Suppressor macrophage (primary cell): ENCODE measurements at places on chromosomes 2 and 18.

DNA sequence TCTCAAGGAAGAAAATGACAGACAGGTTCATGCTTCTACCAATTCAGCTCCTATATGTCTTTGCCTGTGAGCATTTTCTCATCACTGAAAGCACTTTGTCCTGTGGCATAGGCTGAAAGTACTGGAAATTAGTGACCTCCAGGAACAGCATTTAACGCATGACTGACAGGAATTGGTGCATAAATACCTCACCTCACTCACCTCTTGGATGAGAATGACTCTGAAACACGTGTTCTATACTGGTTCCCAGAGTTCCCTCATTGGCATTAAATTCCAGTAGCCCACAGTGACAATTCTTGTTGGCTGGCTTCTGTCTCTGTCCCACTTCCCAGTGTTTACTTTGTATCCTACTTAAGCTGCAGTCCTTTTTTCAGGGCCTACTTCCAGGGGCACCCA is 83.4 kb upstream of the MAPRE2 start:
- no peak for DNase-seq

DNA sequence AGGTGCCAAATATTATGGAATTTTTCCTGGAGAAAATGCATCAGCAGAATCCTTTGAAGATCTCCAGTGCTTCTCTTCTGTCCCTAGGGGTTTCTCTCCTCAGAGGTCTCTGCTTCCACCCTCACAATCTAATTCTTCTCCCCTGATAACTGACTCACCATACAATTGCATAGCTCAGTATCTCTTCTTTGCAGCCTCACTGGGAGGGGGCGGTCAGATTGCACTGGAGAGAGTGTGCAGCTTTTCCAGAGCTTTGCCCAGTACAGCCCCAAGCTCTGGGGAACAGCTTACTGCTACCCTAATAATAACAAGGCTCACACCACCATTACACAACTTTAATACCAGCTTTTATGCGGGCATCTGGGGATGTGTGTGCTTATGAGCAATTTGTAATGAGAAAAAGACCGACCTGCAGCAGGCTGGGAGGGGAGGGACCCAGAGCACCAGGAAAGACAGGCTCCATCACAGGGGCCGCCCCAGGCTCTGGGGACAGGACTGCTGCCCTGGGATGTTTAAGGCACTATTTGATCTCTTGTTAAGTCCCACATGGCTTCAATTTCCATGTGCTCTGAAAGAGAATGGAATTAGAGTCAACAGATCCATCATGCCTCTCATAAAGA is 276.6 kb upstream of the SIX2 start:
- no peak for DNase-seq

DNA sequence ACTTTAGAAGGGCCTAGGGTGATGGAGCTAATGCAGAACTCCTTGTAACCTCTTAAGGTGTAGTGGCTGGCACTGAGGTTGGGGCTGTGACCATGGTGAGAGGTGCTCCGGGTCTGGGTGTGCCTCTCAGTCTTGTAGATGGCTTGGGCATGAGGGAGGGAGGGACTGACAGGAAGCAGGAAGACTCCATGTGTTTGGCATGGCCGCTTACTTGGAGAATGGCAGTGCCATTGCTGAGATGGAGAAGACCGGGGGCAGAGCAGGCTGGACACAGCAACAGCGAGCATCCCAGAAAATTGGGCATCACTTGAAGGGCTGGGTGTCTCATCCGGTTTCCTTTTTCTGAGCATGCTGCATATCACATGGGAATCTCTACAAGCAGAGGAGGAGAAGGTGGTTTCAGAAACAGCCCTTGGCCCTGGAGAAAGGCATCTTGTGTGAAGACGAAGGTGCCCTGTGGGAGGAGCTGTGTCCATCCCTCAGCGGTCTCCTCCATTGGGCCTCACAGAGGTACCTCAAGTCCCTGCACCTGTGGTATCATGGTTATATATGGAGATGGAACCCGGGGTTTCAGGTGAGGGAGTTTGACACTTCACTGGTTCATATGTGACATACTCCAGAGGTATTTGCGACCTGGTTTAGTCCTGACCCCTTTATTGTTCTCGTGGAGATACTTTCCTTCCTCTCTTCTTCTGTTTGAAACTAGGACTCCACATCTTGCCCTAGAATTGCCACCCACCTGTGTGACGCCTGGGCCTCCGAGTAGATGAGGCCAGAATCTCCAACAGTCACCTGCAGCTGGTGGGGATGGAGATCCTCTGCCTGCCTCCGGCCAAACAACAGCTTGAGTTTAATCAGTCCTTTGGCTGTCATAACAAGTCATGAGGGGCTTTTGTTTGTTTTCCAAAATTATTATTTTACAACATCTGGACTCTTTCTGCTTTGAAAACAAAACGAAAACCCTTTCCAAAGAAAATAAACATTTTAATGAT is 45.6 kb downstream of the INPP4A start:
- DNase-seq = no peak

- DNase-seq = no peak
These were observed 45.9 kb downstream of the MARCO start for GRCh38 chr2:118987886-118988285.

DNA sequence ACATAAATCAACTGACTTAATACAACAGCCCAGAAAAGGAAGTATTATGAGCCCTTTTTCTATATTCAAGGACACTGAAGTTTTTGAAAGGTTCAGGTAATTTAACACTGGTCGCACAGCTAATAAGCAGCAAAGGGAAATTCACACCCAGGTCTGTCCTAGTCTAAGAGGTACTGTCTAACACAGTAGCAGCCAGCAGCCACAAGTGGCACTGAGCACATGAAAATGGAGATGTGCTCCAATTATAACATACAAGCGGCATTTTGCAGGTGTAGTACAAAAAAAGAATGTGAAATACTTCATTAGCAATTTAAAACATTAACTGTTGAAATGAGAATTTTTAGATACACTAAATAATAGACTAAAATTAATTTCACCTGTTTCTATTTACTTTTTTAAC is 23.4 kb downstream of the SPRED2 start:
- DNase-seq = no peak

DNA sequence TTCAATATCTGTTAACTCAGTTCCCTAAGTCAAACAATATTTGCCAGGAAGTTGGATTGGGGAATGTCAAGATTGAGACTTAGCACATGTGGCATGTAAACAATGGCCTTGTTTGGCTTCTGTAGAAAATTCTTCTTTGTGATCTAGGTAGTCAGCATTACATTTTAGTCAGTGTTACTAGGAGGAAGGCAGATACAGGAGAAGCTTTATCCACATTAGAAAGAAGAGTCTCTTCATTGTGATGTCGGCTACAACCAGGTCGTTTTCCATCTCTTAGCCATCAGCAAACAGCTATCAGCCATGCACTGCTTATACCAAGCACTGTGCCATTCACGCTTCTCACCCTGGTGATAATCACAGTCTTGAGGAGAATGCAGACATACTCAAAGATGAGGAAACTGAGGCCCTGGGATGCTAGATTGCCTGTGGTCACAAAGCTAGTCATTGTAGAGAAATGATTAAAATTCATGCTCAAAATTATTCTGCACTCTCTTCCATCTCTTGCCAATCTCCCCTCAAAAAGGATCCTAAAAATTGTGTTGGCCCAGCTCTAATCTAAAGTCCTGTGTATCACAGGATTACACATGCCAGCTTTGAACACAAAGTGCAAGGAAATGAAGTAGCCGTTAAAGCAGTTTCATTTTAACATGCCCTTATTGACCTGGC is 3.2 kb downstream of the GALNT5 start:
- no peak for DNase-seq

GRCh38 chr2:46982351-46983064 is 66.9 kb upstream of the MCFD2 start:
- DNase-seq = no peak

- no peak for DNase-seq
These were observed 384.4 kb downstream of the EIPR1 start for GRCh38 chr2:2993172-2993692.

- DNase-seq = no peak
These were observed 30.4 kb downstream of the KLF7 start for GRCh38 chr2:207135340-207135739.

DNA sequence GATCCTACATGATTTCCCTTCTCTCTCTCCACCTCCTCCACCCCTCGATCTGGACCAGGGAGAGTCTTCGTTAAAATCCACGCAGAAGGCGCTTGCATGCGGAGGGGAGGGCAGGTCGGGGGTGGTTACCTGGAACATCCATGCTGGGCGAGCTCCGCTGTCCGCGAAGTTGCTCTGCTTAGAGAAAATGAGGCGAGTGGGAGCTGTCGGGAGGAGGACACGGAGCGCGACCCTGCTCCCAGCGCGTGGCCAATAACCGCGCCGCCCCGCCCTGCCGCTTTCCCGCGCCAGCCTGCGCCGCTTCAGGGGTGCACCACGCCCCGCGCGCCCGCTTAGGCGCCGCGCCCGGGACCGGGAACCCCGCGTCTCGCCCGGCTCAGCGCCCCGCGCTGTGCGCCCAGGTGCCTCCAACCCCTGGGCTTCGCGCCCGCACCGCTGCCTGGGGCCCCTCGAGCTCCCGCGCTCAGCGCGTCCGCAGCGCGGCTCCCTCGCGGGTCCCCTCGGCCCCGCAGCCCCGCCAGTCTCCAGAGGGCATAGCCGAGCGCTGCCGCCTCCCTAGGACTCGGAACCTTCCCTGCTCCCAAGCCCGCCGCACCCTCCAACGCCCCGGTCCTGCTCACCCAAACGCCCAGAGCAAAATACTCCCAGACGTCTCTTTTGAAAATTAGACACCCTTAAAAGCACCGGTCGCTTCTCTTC is 636 bp downstream of the CBLN2 start:
- DNase-seq = no peak

GRCh38 chr18:64027931-64028695 is 58.2 kb downstream of the SERPINB8 start:
- no peak for DNase-seq

DNA sequence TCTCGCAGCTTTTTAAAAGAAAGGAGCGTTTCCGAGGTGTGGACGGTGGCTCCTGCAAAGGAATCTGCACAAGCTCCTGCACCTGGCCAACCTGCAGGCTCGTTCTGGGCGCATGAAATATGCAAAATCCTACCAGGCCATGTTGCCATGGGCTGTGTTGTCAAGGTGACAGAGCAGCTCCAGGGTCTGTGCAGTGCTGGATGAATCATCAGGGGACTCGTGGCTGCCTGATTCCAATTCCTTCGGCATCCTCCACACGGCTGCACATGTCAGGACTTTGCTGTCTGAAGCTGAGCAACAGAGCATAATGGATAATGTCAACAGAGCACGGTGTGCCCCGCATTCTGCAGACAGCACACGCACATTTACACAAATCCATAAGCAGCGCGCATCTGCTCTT is 120.5 kb downstream of the EIPR1 start:
- DNase-seq = no peak

DNA sequence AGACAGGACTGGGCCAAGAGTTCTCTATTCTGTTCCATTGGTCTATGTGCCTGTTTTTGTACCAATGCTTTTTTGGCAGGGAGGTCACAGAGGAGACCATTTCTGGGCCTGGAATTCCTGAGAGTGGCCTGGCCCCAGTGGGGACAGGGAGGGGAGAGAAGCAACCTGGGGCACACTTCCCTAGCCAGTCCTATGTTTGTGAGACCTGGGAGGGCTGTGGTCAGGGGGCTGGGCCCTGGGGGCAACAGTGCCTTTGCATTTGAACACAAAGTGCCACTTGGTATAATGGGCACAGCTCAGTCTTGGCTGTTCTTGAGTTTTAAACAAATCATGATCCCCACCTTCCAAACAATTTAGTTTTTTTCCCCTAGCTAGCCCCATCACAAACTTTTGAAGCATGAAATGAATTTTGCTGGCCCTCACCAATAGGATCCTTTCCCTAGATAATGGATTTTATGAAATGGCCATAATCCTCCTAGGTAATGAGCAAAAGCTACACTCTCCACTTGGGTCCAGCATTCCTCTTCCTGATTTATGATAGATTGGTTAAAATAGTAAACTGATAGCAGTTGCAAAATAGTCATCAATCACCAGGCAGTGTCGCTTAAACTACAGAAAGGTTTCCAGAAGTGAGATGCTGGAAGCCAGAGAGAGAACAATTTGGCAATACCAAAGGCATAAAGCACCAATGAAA is 133.5 kb downstream of the GLI2 start:
- no peak for DNase-seq

GRCh38 chr2:239549711-239550255 is 149.0 kb upstream of the HDAC4 start:
- DNase-seq = no peak

GRCh38 chr2:11505652-11506610 is 27.9 kb upstream of the GREB1 start:
- no peak for DNase-seq

DNA sequence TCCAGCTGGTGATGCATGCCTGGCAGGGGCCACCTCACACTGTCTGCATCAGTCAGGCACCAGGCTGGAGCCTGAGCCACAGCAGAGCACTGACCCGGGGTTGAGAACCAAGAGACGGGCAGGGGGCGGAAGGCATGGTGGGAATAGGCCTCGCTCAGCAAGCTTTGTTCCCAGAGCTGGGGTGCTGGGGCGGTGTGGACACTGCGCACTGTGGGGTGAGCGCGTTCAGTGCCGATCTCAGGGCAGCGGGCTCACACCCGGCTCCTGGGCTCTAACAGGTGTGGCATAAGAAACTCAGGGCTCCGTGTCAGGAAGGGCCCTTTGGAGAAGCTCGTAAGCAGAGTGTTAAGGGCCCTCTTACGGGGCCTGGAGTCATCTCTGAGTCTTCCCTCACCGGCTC is 15.7 kb downstream of the SH3RF3 start:
- no peak for DNase-seq

DNA sequence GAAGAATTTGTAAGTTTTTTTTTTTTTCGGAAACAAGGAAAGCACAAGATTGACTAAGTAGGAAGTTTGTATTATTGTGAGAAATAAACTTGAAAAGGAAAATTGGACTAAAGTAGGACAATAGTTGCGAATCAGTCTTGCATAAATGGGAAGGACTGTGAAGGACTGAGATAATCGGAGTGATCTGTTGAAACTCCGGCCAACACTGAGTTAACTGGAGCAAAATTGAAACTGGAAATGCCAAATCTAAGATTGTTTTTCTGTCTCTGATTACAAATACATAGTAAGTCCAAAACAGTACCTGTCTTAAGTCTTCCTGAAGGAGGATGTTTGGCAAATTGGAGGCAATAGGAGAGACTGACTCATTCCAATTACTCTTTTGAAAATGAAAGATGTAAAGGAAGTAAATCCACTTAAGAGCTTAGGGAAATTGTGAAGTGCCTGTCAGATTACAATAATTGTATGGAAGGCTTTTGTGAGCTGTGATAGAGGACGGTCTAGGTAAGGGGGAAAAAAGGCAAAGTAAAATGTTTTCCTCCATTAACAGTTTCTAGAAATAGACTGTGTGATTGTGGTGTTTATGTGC is 204.9 kb upstream of the CYRIA start:
- no peak for DNase-seq
